WTC11 (cell line): ENCODE measurements at places on chromosomes 5 and 9. TPM values are rescaled to one million over a fixed set of nuclear protein-coding genes. Genes with fewer than 3 reads are reported as not detected.

- no peak for DNase-seq
Observed at GRCh38 chr5:34930870-34931269, 1.5 kb downstream of the DNAJC21 start.

- no peak for DNase-seq
Observed at GRCh38 chr5:137921931-137922330, 32.7 kb downstream of the PKD2L2 start.

- no peak for DNase-seq
Observed at GRCh38 chr5:98635656-98636055, 137.8 kb upstream of the RGMB start.

DNA sequence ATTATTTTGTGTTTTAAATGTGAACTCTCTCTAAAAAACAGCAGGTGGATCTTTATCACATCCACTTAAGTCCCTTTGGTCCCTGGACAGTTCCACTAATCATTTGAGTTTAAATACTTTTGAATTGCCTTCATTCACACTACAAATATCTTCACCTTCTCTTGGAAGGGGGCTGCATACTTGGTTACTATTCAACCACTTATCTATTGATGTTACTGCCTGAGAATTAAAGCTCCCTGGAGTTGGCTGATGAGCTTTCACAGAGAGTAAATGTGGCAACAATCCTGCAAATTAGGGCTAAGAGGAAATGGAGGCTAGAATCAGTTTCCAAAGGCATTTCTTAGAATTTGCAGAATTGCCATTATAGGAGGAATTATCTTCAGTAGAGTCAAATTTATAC is 180.4 kb downstream of the ST8SIA4 start:
- no peak for DNase-seq

DNA sequence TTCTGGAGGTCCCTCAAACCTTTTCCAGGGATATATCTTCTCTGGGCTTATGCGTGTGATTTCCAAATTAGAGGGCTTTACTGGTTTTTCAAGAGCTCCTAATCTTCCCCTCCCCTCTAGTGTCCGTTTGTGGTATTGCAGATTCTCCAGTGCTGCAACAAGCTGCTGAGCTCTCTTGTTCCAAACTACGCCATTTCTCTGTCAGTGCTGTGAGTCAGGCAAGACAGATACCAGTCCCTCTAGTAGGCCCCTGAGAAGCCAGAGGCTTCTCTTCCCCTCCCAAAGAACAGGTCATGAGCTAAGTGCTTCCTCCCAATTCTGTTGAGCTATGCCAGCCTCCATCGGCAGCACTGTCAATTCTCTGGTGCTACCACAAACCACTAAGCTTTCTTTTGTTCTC is 149.5 kb downstream of the FANCC start:
- DNase-seq = peak; percentile 77

DNA sequence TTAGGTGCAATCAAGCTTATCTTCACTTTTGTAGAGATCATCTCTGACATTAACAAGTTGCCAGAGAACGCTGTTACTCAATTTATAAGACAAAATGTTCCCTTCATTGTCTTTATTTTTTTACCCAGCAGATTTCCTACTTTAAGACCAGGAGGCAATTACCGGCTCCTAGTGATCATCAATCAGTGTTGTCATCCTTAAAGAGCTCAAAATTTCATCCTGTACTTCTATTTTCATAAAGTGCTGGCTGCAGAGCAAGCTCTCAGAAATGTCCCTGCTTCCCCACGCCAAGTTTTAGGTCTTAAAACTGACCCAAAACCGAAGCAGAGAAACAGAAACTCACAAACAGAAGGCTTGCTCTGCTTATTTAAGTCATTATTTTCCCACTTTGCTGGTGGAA is 82.9 kb downstream of the PJA2 start:
- DNase-seq = no peak

- DNase-seq = no peak
Observed at GRCh38 chr9:87109231-87109631, 161.9 kb upstream of the GAS1 start.

DNA sequence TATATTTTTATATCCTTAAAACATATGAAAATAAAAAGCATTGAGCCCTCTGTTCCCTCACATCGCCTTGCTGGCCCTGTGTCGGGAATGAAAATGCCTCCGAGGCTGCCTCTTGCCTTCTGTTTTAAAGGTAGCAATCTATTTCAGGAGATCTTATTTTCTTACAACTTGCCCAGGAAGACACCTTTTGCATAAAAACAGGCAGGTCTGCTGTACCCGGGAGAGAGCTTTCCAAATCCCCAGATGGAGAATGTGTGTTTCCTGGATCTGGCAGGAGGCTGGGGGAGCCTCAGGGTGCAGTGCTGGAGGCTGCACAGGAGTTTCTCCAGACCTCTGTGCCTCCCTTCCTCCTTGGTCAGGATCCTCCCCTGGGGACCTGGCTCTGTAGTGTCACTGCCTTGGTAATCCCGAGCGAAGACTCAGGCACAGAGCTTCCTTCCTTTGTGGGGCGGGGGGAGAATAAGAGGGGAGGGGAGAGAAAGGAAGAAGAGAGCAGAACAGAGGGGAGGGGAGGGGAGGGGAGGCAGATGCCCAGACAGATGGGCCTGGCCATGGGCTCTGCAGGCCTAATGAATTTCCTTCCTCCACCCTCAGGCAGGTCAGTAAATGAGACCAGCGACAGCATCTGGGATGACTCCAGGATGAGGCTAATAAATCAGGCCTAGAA is 104.0 kb upstream of the BOD1 start:
- no peak for DNase-seq

DNA sequence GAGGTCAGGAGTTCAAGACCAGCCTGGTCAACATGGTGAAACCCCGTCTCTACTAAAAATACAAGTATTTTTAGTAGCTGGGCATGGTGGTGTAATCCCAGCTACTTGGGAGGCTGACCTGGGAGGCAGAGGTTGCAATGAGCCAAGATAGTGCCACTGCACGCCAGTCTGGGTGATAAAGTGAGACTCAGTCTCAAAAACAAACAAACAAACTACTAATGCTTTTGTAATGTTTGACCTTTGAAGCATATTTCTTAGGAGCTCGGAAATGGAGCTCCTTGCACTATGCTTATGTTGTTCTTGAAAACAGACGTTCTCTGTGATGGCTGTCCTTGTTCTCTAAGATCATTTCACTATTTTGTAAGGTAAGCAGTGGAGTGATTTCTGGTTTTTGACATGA is 6.0 kb downstream of the F2RL2 start:
- no peak for DNase-seq

GRCh38 chr5:13250464-13251291 is 693.8 kb downstream of the DNAH5 start:
- DNase-seq = no peak

DNA sequence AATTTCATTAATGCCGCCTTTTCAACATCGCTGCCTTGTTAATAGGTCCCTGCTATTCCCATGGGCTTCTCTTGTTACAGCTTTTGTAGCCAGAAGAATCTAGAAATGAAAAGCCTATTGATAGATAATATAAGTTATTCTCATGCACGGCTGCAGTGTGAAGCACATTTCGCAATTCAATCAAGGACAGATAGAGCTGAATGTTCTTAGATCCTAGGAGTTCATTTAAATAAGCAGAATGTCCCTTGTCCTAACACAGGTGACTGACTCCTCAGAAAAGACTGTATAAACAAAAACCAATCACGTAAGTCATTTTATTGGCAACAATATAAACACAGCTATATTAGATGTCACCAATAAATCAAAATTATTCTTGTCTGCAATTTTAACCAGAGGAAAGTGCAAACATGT is 9.4 kb downstream of the GLIS3 start:
- no peak for DNase-seq

DNA sequence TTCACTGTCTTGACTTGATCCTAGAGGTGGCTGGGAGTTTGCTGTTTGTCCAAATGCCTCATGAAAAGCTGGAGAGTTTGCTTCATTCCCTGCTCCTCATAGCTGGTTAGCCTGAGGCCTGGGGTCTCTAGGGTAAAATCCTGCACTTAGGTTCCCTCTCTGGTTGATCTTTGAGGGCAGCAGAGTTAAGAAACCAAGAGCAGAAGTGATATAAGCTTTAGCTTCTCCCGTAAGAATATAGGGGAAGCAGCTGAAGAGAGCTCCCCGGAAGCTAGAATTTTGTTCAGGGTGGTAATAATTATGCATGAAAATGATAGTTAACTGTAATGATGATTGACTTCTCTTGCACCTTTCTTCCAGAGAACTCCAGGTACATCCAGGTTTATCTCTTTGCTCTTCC is 1.4 kb downstream of the FAM53C start:
- no peak for DNase-seq

DNA sequence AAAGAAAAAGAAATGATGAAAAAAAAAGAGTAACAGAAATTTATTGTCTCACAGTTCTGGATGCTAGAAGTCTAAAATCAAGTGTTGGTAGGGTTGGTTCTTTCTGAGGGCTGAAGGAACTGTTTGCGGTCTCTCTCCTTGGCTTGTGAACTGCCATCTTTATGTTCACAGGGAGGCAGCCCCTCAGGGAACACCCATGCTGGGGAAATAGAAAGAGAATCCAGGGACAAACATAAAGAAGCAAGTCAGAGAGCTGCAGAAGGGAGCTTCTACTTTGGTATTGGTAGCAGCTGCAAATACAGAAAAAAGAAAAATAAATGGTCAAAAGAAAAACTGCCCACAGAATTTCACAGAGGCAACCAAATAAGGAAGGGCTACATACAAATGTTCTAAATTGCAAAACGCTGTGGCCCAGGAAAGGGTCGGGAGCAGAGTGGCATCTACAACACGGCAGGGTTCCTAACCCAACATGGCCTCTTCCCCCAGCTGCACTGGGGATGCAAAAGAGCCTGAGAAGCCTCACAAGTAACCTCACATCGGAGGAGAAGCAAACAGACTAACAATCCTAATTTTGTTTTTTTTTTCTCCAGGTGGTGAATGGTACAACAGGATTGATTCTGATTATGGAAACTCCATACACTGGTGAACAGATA is 37.4 kb downstream of the ELOVL7 start:
- DNase-seq = peak; percentile 26

DNA sequence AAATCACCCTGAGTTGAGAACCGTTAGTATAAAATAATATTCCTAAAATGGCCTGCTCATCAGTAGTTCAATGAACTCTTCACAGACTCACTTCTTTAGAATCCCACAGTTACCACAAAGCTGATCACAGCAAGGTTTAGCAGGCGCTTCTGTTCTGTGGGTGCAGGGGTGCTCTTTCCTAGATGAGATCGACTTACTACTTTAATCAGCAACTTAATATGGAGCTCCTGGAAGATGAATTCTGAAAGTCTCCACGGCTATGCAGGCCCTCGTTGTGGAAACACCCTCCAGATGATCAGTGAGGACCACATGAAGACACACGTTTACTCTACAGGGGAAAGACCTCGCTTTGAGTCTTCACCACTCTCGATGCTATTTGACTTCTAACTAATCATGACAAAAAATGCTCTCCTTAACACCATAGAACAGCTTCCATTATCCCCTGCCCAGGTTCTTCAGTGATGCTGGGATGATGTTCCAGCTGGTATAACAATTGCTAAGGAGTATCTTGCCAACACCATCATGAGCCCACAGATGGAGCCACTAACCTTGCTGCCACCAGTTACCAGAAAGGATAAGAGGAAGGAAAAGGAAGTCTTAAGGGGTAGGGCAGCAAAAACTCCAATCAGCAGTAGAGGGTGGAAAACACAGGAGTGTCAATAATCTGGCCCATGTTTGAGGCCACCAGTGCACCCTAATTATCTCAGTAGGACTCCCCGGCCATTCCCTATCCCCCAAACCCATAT is 17.9 kb upstream of the GPX8 start:
- DNase-seq = no peak

GRCh38 chr5:181204826-181205760 is at the start of gene TRIM7:
Gene TRIM7, minus strand, starts transcription at chr5:181205196. Its CDS starts 86 bp downstream, at chr5:181205110.
- peak; percentile 55 for DNase-seq

- no peak for DNase-seq
Observed at GRCh38 chr9:134205672-134206310, 41.4 kb upstream of the RNU6ATAC start.

Gene TCF7
- total RNA-seq = 8.9 to 11.3 TPM (median 9.6 TPM) in 3 replicates

Gene STKLD1
- 0.94 to 1.6 TPM (median 0.98 TPM) in 3 replicates for total RNA-seq

Gene GALT
- 35.9 to 39.7 TPM (median 37.6 TPM) in 3 replicates for total RNA-seq
